Activated CD4-positive, alpha-beta T cell treated with anti-CD3 and anti-CD28 coated beads for 1 hour (primary cell): ENCODE measurements at places on chromosomes 6 and 20.

DNA sequence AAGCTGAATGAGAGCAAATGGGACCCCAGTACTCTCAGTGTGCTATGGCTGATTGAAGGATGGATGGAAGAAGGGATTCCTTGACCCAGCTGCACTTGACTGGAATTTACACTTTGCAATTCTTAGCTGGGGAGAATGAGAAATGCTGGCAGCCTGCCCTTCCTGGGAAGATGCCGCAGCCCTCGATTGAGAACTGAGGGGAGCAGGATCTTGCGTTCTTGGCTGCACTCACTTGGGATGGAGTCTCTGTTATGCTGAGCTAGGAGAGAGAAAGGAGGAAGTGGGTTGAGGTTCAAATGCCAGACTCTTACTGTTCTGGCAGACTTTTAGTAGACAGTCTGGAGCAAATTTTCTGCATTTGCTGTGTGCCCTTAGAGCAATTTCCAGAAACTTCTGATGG lies 221.2 kb downstream of the FNDC1 start:
- no peak for DNase-seq

DNA sequence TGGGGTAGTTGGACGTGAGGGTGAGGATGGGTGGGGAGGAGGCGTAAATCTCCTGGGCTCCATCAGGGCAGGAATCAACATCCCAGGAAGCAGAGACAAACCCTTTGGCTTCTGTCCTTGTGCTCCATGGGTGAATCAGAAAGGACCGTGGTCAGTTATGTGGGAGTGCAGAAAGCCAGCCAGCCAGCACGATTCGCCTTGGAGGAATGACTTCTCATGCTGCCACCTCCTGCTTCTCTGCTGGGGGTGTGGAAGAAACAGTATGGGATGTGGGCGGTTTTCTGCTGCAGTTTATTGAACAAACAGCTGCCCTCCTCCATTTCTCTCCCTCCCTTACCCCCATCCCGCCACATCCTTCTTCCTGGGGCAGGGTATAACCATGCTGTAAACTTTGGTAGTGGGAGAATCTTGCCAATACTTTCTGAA lies 214.5 kb downstream of the SOX4 start:
- no peak for DNase-seq

GRCh38 chr6:121297694-121298093 lies 36.6 kb downstream of the TBC1D32 start:
- DNase-seq = no peak

GRCh38 chr6:24522228-24523176 lies 27.7 kb downstream of the ALDH5A1 start:
- no peak for DNase-seq

DNA sequence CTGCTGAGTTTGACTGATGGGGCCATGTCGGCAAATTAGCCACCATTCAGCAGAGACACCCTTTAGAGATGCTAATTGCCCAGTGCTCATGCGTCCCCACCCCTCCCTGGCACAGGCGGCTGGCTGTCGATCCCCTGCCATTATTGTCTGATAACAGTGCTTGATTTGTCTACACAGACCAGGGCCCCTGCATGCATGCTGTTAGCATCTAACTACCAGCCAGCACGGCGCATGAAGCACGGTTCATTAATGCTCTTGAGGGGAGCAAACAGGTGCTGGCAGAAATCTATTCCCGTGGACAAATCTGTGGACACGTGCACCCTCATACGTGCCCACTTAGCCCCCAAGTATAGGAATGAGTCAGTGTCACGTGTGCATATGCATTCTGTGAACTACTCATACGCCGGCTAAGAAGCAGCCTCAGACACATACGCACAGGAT lies 32.2 kb downstream of the KCNB1 start:
- no peak for DNase-seq

DNA sequence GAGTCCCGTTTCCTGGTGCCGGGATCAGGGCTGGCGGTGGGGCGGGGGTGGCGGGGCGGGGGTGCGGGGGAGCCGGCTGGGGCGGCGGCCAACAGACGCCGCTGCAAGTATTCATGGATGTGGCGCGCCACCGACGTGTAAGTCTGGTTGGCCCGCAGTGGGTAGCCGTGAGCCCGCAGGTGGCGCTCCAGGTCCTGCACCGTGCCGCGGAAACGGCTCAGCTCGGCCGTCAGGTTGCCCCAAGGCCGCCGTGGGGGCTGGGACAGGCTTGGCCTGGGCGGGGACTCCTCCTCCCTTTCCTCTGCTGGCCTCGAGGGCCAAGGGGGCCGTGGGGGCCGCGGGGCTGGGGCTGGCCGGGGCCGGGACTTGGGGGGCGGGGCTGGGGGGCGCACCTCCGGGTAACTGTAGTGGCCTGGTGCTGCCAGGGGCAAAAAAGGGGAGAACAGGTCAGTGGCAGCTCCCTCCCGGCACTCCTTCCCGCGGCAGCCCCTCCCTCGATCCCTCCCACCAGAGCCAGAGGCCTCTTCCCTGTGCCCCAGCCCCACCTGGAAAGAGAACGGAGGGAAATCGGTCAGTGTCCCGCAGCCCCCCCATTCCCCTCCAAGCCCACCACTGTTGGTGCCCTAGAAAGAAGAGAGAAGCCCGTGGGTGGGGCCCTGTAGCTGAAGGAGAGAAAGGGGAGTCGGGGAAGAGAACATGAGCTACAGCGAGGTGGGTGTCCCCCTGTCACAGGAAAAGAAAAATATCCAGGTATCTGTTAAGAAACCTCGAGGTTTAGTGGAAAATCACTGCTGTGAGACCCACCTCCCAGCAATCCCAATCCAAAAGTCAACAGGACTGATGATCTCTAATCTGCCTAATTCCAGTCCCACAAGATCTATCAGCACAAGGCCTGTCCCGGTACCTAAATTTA lies 21.3 kb downstream of the TNXB start:
- DNase-seq = peak; percentile 61

- DNase-seq = no peak
Measured at GRCh38 chr20:38135651-38136420, 29.2 kb downstream of the TGM2 start.

- no peak for DNase-seq
Measured at GRCh38 chr6:110534731-110535492, 58.5 kb upstream of the SLC22A16 start.

DNA sequence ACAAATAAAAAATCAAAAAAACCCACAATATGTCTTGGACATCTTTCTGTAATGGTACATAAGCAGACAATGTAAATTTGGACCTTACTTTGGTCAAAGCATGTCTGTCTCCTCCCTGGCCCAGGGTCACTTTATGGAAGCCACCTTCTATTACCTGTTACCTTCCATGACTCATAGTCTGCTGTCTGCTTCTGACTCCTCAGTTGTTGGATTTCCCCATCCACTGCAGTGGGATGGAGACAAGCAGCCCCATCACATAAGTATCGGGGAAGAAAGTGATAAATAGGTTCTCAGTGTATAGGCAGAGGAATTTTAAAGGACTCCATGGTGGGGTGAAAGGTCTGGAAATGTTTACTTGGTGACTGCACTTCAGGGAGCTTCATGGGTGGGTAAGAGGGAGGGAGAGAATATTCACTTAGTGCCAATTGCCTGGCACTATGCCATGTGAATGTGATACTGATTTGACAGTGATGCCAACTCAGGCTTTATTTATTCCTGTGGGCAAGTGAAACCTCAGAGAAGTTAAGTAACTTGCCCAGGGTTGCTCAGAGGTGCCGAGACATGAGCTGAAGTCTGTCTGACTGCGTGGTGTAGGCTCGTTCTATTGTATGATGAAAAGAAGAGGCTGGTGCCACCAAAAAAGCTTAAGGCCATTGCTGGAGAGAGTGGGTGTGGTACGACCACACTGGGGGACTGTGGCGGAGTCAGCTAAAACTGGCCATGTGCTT lies 175.6 kb upstream of the RNF24 start:
- DNase-seq = no peak

- DNase-seq = no peak
Measured at GRCh38 chr6:151089978-151090377, 149.8 kb upstream of the AKAP12 start.

- DNase-seq = no peak
Measured at GRCh38 chr6:7879980-7880717, 30.4 kb downstream of the TXNDC5 start.

DNA sequence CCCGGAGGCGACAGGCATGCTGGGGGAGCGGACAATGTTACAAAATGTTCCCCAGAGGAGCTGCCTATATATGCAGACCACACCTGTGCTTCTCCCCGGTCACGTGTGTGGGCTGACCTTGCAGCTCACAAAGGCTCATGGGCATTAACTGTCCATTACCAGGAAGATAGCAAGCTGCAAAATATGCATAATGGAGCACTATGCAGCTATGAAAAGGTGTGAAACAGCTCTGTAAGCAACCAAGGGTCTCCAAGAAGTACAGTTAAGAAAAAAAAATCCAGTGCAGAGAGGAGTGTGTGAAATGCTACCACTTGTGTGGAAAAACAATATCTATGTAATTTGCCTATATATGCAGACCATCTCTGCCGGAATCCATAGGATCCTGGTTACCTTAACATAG lies 9.4 kb downstream of the TCF15 start:
- no peak for DNase-seq

DNA sequence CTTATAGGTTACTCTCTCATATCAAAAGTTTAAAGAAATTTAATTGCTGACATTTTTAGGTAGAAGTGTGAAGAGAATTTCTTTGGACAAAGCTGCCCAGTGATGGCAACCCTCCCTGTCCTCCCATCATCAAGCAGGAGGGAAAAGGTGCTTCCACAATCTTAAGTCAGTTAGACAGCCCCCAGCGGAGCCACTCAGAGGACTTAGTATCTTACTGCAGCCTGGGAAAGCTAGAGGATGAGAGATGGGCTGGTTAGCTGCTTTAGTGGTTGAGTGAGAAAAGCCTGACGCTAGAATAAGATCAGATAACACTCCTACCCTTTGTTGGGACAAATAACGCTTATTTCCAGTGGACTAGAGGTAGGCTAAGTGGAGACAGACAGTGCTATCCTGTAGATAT lies 227.1 kb downstream of the RFPL4B start:
- DNase-seq = no peak

DNA sequence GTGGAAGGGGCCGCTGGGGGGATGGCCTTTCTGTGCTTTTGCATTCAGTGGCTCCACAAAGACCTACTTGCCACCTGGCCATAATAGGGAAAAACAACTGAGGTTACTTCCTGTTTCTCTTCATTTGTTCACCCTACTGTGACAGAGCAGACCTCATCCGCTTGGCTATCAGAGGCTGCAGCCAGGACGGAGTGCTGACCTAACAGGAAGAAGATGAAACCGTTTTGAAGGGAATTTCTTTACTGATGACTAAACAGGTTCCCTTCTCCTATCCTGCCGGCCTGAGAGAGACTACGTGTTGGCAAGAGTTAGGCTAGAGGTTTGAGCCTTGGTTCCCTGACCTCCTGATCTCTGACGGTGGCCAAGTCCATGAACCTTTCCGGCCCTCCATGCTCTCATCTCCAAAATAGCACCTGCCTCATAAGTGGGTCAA lies 21.3 kb downstream of the PRR18 start:
- no peak for DNase-seq

DNA sequence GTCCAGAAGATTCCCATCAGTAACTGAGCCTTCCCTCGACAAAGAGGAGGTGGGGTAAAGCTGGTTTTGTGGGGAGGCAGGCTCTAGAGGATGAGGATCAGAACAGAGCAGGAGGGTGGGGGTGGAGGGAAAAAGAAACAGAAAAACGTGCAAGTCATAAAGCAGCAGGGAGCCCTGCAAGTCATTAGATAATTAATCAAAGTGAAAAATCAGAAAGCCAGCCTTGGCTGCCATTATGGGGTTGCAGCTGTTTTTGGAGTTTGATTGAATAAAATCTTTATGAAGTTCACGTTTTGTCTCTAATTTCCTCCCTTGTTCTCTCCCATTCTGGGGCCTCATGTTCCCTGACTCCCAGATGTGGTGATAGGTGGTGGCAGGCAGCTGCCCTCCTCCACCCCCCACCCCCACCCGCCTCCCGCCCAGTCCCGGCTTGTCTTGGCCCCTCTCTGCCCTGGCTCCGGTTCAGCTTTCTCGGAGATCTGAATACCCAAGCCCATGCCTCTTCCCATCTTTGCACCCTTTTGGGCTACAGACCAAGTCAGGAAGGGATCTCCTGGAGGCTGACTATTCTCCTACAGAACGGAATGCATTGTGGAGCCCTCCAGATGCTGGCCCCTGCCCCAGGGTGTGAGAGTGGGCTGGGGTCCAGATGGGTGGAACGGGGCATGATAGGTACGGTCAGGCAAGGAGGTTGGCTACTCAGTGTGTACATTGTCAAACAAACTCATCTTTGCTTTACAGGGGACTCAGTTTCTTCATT lies 141.8 kb downstream of the CDC5L start:
- no peak for DNase-seq

- DNase-seq = no peak
Measured at GRCh38 chr6:88477413-88477812, 311.3 kb upstream of the CNR1 start.

DNA sequence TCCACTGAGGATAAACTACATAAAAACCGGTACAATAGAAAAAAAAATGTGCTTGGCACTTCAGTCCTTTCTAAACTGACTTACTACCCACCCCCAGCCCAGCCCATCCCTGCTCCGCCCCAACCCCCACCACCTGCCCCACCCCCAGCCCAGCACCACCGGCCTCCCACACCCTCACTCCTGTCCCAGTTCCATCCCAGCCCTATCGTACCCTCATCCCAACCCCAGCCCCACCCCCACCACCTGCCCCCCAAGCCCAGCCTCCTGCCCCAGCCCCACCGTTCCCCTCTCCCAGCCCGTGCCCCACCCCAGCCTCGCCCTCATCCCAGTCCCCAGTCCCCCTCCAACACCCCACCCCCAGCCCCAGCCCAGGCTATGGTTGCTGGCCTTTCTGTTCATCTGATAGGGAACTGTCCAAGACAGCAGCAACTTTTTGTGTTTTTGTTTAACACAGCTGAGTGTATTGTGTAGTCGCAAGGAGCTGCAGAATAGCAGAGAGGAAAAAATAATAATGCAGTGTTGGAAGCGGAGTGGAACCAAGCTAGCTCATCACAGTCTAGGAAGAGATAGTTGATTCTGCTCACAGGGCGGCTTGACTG lies 61.9 kb downstream of the SASH1 start:
- no peak for DNase-seq

DNA sequence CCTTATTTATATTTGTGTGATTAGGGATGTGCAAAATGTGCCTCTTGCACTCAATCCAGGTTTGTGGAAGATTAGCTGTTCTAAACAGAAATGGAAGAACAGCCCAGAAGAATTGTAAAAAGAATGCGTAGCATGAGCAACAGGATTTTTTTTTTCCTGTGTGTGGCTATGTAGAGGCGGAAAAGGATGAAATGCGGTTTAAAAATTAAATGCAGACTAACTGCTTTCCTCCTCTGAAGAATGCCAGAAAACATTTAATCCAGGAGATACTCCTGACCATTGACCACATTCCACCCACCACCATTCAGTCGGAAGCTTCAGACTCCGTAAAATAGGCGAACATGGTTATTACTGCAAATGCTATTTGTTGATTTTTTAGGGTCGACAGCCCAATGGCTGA lies 83.4 kb downstream of the BMP6 start:
- DNase-seq = no peak
